Stimulated activated CD4-positive, alpha-beta T cell treated with anti-CD3 and anti-CD28 coated beads, Interleukin-12 subunit alpha, Interleukin-12 subunit beta, amount 100 ng/mL, for 24 hours (primary cell): ENCODE measurements at places on chromosomes 3 and 15.

GRCh38 chr15:25950014-25950413 is 86.9 kb upstream of the ATP10A start:
- DNase-seq = no peak

DNA sequence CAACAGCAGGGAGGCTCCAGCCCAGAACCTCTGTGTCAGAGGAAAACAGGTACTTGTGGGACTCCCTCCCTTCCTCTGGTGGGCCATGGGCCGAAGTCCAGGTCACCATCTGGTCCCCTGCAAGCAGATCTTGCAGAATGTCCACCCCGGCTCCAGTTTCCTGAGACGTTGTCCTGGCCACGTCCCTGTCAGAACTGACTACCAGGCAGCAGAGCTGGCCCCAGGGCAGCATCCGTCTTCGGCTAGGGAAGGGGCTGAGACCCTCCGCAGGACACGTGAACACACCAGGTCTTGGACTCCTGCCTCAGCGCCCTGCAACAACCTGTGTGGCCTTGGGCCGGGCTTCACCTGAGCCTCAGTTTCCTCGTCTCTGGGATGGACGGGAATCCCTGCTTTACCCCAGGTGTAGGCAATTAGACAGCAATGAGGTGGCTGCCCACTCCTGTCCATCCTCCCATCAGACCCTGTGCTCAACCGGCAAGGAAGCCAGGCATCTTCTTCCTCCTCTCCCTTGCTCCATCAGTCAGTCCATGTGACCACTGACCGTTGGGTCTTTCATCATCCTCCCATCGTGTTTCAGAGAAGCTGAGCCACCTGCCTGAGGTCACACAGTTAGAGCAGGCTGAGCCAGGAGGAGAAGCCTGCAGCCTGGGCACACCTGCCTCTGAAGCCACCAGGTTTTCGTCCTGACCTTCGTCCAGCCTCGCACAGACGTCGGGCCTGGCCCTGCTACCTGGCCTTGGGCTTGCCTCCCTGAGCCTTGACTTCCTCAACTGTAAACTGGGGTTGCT is 8.9 kb upstream of the PRKCD start:
- DNase-seq = no peak

DNA sequence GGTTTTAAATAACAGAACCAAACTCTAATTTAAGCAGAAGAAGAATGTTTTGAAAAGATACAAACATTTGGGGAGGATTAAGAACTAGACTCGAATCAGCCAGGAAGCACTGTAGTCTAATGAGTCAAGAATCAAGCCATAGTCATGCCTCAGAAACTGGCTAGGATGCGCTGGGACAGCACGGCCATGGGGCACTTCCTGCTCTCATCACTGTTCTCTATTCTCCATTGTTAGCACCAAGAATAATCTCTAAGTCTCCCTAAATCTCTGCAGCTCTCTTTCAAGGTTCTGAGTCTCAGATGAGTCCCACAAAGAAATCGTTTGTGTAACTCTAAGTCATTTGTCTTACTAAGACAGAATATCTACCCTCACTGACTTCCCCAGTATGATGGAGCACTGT is 399.0 kb upstream of the KCNMB2 start:
- DNase-seq = no peak

DNA sequence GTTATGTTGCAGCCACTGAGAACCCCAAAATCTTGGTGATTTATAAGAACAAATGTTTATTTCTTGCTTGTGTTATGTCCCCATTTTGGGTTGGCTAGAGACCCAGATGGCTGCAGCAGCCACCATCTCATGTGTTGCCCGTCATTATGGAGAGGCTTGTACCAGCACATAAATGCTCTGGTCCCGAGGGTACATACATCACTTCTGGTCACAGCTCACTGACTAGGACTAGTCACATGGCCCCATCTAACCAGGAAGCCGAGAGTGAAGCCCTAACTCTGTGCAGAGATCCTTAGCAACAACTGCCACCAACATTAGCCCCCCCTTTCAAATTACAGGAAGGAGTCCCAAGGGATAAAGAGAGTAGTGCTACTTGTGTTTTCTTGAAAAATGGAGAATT is 25.5 kb upstream of the HACD2 start:
- DNase-seq = no peak

- no peak for DNase-seq
Observed at GRCh38 chr3:60169755-60170154, 1081.5 kb downstream of the FHIT start.

- no peak for DNase-seq
Observed at GRCh38 chr15:76776480-76776879, 128.7 kb downstream of the SCAPER start.

- no peak for DNase-seq
Observed at GRCh38 chr3:157078131-157078810, 81.7 kb downstream of the CCNL1 start.

GRCh38 chr3:36558961-36559360 is 178.7 kb downstream of the STAC start:
- no peak for DNase-seq

DNA sequence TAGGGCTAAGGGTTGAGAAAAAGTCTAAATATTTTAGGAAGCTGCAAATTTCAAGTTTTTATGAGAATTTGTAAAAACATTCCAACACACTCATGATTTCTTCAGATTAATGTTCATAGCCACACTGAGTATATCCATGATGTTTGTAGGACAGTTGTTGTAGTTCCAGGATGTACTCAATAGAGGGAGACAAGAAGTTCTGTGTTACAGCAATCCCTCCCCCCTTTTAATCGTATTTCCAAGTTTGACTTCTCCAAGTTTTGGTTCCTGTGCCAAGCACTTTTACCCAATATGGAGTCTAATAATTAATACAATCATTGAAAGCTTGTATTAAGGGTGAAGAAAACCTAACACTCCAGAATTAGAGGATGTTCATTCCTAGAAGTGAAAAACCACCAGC is 143.4 kb downstream of the FEZF2 start:
- DNase-seq = no peak

- no peak for DNase-seq
Observed at GRCh38 chr3:162865466-162865865, 1368.9 kb downstream of the OTOL1 start.

GRCh38 chr3:30476368-30477084 is 129.9 kb upstream of the TGFBR2 start:
- no peak for DNase-seq

DNA sequence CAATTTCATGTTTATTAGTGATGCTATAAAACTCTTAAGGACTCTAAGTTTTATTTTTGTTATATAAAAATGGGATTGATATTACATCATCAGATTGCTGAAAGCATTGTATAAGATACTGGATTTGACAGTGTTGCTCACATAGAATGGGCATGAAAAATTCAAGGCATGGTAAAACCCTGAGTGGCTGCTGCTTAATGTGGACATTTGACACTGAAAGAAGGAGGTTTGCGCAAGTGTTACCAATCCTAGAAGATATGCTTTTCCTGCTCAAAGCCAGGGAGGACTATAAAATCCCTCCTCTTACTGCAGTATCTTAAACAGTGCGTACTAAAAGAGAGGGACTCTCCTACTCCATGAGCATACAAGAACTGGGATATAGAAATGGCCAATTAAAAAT is 65.8 kb upstream of the PTX3 start:
- DNase-seq = no peak

- no peak for DNase-seq
Observed at GRCh38 chr3:107208100-107208499, 169.1 kb upstream of the CCDC54 start.

GRCh38 chr3:156769721-156770654 is 56.2 kb upstream of the LEKR1 start:
- no peak for DNase-seq

GRCh38 chr15:85380812-85381642 is 624 bp downstream of the AKAP13 start:
- peak; percentile 46 for DNase-seq

DNA sequence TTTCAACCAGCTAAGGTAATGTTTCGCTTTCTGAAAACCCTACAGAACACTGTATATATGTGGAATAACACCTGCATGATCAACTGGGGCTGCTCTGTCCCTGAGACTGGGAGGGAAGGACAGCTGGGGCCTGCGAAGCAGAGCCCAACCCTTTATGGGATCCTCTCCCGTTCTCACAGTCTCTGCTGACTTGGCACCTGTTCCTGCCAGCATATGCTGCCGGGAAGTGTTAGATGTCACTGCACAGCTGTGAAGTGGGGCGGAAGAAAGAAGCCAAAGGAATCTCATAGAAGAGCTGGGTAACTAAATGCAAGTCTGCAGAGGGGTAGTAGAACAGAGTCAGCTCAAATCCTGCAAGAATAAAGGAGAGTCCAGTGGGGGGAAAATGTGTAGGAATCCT is 29.6 kb downstream of the LRRC3B start:
- no peak for DNase-seq

DNA sequence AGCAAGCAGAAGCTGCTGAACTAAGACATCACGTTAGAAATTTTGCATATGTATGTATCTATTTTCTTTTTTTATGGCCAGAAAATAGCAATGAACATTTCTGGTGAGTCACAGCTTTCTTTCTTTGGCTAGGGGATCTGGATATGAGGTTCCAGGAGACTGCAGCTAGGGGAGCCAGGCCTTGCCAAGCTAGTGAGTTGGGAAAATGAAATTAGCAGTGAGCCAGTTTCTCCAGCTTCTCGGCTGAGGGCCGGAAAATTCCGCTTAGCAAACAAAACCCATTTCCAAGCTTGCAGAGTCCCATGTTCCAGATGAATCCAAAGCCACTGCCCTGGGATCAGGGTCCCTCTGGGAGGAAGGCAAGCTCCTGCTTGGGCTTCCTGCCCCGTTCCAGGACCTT is 137.6 kb downstream of the SRGAP3 start:
- no peak for DNase-seq

GRCh38 chr3:132006605-132007204 is 28.1 kb downstream of the CPNE4 start:
- no peak for DNase-seq

GRCh38 chr3:172511783-172512762 is 11.2 kb downstream of the TNFSF10 start:
- peak; percentile 69 for DNase-seq

GRCh38 chr15:61132211-61132610 is 96.9 kb downstream of the RORA start:
- DNase-seq = no peak

DNA sequence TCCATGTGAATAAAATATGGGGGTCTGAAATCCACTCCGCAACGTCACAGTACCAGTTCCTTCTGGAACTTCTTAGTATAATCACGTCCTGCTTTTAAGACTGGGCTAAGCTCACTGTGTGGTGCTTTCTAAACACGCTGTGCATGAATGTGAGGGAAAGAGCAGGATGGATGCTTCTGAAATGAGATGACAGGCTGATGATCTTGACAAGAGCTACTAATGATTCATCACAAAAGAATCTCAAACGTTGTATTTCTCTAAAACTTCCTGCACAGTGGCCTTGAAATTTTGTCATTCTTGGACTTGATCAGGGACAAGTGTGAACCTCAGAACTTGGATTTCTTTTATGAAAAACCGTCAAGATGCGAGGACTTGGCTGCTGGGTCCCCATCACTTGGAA is 221.4 kb downstream of the CADPS start:
- DNase-seq = no peak

GRCh38 chr15:93583968-93584367 is 495.0 kb upstream of the RGMA start:
- no peak for DNase-seq

- no peak for DNase-seq
Observed at GRCh38 chr15:75761446-75762356, 49.1 kb upstream of the CSPG4 start.

DNA sequence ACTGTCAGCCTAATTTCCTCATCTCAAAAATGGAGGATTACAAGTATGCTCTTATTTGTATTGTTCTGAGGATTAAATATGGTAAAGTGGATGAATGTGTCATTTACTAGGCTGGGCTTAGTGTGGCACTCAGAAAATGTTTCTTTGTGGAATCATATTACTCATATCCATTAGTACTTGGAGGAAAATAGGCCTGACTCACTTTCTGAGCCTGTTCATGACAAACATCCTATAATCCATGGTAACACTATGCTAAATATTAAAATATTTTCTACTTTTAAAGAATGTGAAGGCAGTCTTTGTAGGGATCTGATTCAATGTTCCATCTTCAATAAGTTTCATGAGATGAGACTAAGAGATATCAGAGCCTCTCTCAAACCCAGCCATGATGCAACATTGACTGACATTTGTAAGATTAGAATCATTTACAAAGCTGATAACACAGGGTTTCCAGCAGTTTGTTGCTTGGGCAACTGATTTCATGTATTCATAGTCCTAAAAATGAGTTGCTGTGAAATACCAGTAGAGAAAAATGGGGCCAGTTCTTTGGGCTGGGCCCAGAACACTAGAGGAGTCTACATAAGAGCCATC is 1048.5 kb downstream of the NTRK3 start:
- no peak for DNase-seq

GRCh38 chr15:50633653-50634052 is 52.9 kb downstream of the TRPM7 start:
- no peak for DNase-seq

DNA sequence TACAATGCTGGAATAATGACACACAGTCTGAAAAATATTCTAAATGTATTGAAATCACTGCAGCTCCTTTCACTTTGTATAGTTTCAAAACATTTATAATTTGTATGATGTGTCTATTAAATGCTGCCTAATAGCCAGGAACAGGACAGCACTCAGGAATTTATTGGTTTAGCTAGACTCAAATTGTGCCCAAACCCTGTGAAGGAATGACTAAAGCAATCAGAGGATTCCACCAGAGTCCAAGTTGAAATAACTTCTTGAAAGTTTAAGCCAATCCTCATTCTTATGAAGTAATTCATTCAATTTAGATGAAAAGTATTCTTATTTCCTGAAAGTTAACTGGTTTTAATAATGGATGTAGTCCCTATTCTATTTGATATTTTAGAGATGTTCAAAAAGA is 267.0 kb downstream of the ZMAT3 start:
- no peak for DNase-seq

- DNase-seq = no peak
Observed at GRCh38 chr15:70762469-70763119, 764 bp downstream of the UACA start.

DNA sequence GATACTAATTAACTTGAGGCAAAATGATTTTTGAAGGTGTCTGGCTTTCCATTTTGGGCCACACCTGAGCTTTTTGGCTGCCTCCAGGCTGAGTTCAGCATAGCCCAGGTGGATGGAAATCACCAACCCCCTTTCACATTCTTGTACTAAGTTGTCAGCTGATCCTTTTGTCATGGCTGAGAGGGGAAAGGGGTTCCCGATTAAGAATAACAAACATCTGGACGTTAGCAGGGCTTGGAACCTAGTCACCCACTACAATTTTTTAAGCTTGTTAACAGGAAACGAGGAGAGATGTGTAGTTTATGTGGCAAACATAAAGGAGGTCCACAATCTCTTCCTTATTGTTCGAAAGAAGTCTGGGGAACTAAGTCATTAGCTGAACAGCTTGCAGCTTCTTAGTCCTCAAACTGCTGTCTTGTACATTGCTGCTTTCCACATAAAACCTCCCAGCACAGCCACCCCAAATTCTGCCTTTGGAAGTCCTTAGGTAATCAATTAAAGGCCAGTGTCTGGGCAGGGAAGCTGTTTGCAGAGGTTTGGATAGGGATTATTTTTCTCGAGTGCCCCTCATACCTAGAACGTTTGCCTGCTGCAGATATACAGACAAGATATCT is 5.0 kb downstream of the NR2F2 start:
- DNase-seq = no peak
